Gastroesophageal sphincter (tissue), 4 donors: ENCODE measurements at places on chromosomes 1 and 21. TPM values are rescaled to one million over a fixed set of nuclear protein-coding genes. Genes with fewer than 3 reads are reported as not detected.

GRCh38 chr1:23168079-23168444 lies 594 bp downstream of the LUZP1 start:
- ATAC-seq = peak; percentile 45

DNA sequence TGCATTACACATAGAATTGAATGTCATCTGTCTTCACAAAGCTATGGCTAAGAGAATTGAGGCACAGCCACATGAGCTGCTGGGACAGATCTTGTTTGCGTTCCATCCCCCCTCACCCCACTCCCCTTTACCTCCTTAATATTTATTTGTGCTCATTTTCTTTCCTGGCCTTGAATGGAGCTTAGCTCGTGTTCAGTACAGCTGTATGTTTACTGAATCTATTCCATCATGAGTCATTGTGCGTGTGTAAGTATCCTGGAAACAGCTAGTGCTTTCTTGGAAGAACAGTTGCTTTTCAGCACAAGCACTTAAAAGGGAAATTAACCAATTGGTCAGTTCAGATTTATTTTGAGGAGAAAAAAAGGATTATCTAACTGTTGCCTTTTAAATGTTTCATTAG lies 14.7 kb downstream of the PROX1 start:
- no peak for ATAC-seq

GRCh38 chr1:156577550-156577949 lies 2.0 kb upstream of the TTC24 start:
- no peak for ATAC-seq

Gene ATP6V1G3
- total RNA-seq = not detected

Gene BCL10
- 11.7 TPM for total RNA-seq

DNA sequence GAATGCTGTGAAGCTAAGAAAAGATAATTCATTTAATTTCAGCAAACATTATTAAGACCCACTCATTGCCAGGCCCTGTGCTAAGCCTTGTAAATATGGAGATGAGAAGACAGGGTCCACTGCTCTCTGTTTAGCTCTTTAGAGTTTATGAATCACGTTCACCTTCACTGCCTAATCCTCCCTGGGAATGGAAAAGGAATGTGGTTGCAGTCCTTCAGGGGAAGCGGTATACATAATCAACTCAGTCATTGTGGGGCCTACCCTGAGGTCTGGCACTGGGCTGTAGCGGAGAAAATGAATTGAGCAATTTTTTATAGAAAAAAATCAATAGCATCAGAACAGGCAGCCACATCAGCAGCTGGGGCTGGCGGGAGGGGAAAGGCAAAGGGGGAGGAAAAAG lies 412.1 kb upstream of the NFIA start:
- no peak for ATAC-seq

GRCh38 chr1:9347095-9347850 lies 54.6 kb downstream of the SPSB1 start:
- ATAC-seq = no peak

DNA sequence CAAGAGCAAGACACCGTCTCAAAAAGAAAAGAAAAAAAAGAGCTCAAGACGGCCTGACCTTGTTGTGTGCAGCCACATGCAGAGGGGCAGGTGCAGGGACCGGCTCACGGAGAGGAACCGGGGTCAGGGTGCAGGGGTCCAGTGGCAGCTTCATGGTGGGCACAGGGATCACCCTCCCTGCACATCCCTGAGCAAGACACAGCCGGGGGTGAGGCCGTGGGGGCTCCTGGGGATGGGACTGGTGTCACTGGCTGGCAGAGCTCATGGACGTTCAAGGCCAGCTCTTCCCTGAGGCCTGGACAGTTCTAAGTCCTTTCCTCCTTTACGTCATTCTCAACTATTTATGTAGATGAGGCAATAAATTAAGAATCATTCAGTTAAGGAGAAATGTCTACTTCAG lies 6.6 kb upstream of the TMEM240 start:
- ATAC-seq = no peak
